ENCODE measurements at places on chromosomes 13 and 19.

DNA sequence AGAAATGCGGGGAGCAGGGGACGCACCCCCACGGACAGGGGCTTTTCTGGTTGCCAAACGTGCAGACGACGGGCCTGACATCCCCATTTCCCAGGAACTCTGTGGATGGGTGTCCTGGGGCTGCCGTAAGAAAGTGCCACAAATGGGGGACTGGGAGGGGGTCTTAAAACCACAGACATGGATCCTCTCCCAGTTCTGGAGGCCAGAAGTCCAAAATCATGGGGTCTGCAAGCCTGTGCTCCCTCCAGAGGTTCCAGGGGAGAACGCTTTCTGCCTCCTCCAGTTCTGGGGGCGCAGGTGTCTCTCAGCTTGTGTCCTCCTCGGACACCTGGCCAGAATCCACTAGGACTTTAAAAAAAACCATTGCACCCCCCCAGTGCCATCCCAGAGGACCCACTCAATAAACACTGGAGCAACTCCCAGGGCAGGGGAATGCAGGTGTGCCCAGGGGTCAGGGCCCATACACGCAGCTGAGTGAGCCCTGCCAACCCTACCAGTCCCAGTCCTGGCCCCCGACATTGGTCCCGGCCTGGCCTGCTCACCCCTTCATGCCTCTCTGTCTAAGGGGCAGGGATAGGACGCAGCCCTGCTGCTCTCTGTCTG lies 103.9 kb downstream of the GADD45B start:
- no peak for DNase-seq

GRCh38 chr19:46995492-46995891 lies 24.1 kb upstream of the NPAS1 start:
- no peak for DNase-seq

DNA sequence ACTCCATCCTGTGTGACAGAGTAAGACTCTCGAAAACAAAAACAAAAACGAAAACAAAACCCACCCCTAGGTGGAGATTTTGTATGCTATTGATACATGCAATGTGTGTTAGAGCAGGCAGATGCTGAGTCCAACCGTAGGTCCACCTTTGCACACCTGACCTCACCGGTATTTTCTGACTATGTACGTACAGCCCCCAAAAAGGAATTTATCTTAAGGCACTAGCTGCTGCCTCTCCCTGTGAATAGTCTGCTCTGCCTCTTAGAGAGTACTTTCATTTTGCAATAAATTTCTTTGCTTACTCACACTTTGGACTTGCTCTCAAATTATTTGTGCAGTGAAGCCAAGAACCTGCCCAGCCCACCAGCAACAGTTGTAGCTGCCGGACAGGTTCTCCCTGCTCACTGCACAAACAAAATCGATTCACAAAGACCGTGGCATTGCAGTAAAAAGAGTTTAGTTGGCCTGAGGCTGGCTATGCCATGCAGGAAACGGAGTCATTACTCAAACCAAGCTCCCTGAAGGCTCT lies 8.2 kb upstream of the ZNF77 start:
- no peak for DNase-seq

- DNase-seq, result peak; percentile 68
Measured at GRCh38 chr19:13262450-13262849, 112.2 kb downstream of the IER2 start.

DNA sequence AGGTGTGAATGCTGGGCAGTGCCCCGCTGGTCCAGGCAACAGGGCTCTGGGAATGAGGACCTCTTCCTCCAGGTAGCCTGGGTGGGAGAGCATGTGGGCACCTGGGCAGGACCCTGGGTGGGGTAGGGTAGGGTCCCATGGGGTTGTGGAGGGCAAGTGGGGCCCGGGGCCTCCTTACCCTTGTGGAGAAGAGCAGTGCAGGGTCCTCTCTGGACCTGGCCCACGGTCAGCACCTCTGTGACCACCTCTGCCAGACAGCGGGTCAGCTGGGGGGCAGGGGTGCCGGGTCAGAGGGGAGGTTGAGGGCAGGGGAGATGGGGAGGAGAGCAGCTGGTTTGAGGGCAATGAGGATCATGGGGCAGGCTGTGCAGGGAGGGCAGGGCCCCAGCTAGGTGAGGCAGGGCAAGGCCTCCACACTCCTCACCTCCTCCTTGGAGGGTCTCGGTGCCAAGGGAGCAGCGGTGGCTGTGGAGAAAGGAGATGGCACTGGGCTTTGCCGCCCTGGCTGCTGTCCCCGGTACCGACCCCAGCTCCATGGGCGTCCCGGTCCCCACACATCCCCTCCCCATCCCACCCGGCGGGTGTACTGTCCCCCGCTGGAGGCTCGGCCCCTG lies 491 bp downstream of the CCER2 start:
- DNase-seq, result no peak

DNA sequence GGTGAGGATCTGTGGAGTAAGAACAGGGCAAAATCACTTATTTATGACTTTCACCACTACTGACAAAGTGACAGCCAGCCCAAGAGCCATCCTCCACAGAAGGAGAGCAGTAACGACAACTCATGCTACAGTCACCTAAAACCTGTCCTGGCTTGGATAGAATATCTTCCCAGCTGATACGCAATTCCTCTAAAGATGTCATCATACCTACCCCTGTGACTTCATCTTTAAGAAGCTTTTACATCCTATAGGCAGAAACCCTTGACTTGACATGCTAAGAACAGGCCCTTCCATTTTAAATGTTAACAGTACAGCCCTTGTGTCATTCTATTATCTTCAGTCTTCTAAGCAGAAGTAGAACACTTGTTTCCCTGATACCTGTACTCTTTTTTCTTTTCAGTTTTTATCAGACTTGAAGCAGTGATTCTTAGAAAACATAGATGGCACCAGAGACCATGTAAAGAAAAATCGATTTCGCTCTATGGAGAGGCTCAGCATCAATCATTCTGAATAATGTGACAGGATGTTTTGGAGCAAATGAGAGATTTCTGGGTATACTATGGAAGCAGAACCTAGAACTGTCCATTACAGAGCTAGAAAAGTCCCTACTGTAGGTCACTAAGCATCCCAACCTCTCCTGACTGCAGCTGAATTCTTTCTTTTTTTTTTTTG lies 20.1 kb downstream of the STOML3 start:
- DNase-seq, result no peak
